ENCODE measurements at places on chromosomes 6 and 20.

GRCh38 chr20:12605751-12606150 lies 403.0 kb upstream of the SPTLC3 start:
- no peak for DNase-seq

DNA sequence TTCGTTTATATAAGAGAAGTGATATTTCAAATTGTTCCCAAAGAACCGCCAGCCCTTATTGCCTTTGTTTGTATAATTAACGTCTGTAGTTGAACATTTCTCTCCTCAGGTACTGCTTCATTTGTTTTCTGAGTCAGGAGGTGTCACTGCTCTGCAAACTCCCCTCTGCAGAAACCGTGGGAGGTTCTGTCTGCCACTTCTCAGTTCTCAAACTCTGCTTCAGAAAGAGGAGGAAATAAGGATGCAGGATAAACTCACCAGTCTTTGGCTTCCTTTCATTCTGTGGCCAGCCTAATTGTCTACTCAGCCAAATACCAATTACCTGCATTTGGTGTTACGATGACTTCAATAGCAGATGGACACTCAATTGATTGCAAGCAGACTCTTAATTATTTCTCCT lies 149.8 kb downstream of the PAK5 start:
- no peak for DNase-seq

- DNase-seq = no peak
Observed at GRCh38 chr6:82419132-82419581, 55.5 kb downstream of the TPBG start.

- DNase-seq = no peak
Observed at GRCh38 chr6:30879684-30880427, 4.5 kb upstream of the DDR1 start.

- no peak for DNase-seq
Observed at GRCh38 chr6:49462599-49462926, 490 bp downstream of the MMUT start.

DNA sequence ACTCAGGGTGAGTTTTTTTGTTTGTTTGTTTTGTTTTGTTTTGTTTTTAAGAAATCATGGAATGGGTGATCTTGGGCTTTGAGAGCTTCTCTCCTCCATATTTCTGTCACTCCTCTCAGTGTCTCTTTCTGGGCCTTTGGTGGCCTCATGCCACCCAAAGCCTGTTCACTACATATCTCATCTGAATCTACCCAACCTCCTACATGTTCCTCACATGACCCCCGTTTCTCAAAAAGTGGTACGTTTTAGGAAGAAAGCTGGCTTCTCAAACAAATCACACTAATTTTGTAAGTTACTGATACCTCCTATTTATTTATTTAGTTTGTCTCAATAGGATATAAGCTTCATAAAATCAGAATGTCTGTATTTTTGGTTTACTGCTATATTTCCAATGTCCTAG lies 80.0 kb downstream of the SESN1 start:
- no peak for DNase-seq

- no peak for DNase-seq
Observed at GRCh38 chr6:108896111-108896661, 48.0 kb downstream of the ARMC2 start.

DNA sequence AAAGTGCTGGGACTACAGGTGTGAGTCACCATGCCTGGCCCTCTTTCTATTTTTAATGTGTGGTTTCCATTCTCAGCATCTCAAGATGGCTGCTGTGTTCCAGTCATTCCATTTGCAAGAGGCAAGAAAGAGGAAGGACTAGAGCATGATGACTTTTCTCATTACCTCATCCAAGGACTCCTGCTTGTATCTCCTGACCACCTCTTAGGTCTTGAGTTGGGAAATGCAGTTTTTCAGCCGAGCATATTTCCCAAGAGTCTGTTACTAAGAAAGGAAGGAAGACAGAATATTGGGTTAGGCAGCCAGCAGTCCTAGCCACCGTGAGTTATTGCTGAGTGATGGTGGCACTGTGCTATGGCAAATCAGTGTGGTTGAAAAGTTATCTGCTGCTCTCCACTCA lies 108.4 kb upstream of the INSM1 start:
- no peak for DNase-seq

DNA sequence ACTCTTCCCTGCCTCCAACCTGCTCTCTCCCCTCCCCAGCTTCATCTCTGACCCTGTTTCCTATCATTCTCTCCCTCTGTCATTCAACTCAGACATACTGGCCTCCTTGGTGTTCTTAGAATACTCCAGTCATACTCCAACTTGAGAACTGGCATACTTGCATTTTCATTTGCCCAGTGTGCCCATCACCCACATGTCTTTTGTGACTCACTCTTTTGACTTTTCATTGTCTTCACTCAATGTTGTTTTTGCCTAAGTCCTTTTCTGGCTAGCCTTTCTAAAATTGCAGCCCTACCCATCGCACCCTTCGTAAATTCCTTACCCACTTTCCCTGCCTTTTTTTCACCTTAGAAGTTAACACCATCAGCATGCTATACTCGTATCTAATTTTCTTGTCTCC lies 77.0 kb upstream of the CD2AP start:
- DNase-seq = no peak

GRCh38 chr6:108463784-108464183 lies 96.9 kb upstream of the FOXO3 start:
- DNase-seq = no peak

DNA sequence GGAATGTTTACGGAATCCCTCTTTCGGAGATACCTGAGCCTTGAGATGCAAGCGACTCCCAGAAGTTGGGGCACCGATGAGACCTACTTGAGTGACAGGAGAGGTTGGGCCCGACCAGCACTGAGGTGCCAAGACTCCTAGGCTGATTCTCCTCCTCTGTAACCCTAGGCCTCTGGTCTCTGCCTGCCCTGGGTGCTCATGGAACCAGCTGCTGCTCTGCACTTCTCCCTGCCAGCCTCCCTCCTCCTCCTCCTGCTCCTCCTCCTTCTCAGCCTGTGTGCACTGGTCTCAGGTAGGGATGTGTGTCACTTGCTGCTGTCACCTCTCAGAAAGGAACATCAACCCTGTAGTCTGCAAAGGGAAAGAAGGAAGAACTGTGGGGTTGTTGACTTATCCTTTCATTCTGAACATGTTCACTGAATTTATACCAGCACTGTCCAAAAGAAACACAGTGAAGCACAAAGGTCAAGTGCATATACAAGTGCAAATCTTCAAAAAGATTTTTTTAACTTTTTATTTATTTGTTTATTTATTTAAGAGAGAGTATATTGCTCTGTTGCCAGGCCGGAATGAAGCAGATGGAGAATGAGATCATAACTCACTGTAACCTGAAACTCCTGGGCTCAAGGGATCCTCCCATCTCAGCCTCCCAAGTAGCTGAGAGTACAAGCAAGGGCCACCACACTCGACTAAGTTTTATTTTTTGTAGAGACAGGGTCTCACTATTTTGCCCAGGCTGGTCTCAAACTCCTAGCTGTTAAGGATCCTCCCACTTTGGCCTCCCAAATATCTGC lies 913 bp downstream of the BTN2A2 start:
- no peak for DNase-seq

DNA sequence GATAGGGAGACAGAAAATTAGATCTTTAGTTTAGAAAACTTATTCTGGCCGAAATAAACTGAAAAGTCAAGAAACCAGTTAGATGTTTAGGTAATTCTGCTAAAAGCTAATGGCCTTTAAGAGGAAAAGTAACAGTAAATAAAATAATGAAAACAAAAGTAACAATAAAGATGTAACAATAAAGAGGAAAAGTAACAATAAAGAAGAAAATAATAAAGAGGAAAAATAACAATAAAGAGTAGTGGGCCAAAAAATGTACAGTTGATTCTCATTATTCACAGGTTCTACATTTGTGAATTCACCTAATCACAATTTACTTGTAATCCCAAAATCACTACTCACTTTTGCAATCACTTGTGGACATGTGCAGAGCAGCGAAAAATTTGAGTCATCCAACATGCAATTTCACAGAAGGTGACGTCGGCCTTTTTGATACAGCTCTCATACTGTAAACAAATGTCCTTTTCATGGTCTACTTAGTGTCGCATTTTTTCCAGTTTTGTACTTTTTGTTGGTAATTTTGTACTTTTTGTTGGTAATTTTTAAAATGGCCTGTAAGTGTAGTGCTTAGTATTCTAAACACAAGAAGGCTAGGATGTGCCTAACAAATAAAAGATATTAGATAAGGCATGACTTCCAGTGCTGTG lies 24.0 kb downstream of the HBS1L start:
- DNase-seq = no peak

DNA sequence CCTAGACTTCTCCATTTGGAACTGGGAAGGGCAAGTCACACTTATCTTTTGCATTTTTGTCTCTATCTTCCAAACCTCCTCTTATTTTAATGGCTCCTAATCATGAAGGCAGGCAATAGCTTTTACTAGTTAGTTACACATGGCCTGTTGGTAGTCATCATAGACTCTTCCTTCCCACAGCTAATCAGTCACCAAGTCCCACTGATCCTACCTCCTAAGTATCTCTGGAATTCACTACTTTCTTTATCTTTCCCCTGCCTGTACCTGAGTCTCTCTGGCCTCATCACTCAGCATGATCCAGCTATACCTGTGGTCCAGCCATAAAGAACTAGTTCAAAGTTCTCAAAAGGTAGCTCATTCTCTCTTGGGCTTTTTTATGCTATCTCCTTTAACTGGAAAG lies 18.8 kb downstream of the TMX4 start:
- DNase-seq = no peak

DNA sequence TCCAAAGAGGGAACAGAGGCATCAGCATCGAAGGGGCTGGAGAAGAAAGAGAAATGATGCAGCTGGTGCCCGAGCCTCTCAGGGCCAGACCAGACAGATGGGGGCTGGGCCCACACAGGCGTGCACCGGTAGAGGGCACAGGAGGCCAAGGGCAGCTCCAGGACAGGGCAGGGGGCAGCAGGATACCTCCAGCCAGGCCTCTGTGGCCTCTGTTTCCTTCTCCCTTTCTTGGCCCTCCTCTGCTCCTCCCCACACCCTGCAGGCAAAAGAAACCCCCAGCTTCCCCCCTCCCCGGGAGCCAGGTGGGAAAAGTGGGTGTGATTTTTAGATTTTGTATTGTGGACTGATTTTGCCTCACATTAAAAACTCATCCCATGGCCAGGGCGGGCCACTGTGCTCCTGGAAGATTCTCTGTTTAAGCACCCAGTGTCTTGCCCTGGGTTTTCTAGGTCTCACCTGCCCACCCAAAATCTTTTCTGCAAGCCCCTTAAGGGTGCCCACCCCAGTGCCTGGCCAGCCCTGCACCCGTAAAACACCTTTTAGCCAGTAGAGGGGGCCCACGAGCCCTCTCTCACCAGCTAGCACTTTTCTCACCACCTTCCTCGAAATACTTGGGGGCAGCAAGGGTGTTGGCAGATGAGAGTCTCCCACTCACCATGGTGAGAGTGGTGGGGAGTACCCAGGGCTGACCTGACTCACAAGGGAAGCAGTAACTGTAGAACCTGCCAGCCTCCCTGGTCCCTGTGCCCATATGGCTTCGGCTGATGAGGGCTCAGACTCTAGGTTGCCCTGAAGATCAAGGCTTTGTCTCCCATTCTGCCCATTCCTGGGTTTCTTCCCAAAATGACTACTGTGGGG lies 35.7 kb upstream of the ID1 start:
- DNase-seq = peak; percentile 70

GRCh38 chr6:14270925-14271788 lies 153.6 kb downstream of the CD83 start:
- DNase-seq = no peak

DNA sequence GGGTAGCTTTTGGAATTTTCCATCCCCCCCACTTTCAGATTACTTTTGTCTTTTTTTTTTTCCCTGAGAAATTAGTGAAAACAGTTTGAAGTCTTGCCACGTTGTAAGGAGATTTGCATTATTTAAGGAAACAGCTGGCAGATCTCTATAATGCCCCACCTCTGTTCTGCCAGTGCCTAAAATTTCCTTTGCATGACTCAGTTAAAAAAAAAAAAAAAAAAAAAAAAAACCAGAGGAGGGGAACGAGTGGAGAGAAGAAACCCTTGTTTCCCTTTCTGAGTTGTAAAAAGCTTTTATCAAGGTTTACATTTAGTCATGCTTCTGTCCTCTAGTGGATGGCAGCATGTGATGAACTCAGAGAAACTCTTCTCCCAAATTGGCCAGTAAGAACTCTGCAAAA lies 33.5 kb downstream of the CARMIL1 start:
- DNase-seq = no peak

- peak; percentile 27 for DNase-seq
Observed at GRCh38 chr6:170293341-170294231, 2.7 kb upstream of the DLL1 start.

DNA sequence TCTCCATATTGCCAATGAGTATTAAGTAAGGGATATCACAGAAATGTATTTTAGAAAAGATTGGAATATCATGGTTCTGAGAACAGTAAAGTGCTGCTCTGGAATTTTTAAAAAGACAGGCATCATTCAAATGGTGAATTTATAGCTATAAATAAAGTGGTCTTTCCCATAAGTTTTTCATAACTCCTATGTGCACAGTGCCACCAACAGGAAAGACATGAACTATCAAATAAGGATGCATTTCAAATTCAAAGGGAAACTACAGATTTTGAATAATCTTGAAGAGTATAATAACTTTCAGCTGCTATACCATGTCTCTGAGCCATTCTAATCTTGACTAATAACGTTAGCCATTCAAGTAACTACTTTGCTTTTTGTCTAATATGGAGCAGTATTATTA lies 456.8 kb upstream of the GJE1 start:
- DNase-seq = no peak

DNA sequence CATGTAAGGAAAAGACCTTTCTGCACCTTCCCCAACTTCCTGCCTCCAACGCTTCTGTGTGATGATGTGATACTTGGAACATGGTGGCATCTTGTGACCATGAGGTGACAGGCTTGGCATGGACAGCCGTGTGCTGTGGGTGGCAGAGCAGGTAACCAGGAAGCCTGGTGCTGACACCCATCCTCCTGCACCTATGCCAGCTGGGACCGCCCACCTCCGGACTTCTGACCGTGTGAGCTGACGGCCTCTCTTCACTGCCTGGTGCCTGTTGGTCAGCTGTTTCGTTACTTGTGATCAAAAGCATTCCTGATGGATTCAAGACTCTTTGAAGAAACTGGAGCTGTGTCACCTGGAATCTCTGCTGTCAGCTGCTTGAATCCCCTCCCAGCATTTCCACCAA lies 70.3 kb downstream of the TMEM242 start:
- no peak for DNase-seq

DNA sequence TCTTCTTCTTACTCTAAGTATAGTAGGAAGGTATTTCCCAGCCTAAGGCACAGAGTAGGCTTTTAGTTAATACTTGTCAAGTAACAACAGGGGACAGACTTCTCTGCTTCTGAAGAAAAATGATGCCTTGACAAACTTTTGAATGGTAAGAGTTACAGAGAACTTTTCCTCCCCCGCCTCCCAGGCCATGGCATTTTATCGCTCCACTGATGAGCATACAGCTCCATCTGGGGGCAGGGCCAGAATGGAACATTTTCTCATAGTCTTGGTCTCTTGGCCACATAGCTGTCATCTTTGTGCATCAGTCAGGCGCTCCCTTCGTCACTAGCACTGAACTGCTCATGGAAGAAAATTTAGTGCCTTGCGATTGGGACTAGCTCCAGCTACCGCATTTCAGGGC lies 1066.8 kb upstream of the CITED2 start:
- DNase-seq = peak; percentile 66

- DNase-seq = no peak
Observed at GRCh38 chr20:6635034-6635736, 132.3 kb upstream of the BMP2 start.
